Esophagus squamous epithelium (tissue), 5 donors: ENCODE measurements at places on chromosomes 6 and 20. TPM values are rescaled to one million over a fixed set of nuclear protein-coding genes. Genes with fewer than 3 reads are reported as not detected.
A peak's percentile ranks its signal among the peaks of the same experiment; 100 is the strongest.

SMLR1 gene
- total RNA-seq: not detected

FILIP1 gene
- total RNA-seq: 13.4 TPM

LPIN3 gene
- total RNA-seq: 29.6 TPM

ADGRF4 gene
- total RNA-seq: 21.0 TPM

DNA sequence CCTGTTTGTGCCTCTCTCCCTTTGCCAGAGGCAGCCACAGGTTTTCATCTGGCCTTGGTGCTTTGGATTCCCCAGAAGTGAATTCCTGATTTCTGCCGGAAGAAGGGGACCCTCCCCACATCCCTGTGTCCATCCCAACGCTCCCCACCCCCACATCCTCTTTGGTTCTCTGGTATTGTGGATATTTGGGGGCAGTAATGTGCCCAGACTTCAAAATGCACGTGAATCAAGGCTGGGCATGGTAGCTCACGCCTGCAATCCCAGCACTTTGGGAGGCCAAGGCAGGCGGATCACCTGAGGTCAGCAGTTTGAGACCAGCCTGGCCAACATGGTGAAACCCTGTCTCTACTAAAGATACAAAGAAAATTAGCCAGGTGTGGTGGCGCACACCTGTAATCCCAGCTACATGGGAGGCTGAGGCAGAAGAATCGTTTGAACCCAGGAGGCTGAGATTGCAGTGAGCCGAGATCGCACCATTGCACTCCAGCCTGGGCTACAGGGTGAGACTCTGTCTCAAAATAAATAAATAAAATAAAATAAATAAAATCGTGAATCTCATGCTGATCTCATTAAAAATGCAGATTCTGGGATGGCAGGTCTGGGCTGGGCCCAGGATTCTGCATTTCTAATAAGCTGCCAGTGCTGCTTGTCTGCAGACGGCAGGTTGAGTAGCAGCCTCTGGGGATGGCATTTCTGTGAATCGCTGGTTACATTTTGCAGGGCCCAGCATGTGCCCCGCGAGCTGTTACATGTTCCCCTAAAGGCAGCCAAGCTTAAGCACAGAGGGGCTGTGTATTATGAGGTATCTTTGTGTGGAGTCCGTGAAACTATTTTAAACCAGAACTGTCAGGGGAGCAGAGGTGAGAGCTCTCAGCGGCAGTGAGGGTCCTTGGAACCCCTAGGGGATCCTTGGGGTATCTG lies 49.0 kb downstream of the SYNJ2 start:
- H3K27me3 ChIP-seq: no peaks in the 10 kb centered on the region
- peaks cover 23% of the 10 kb centered on the region for H3K36me3 ChIP-seq
- H3K4me3 ChIP-seq: no peak overlapping the region
- peak overlapping the region; percentile 2 for H3K27ac ChIP-seq
- no peak for DNase-seq
- peaks cover 58% of the 10 kb centered on the region for H3K4me1 ChIP-seq

GRCh38 chr20:47540443-47541354 lies 39.0 kb downstream of the NCOA3 start:
- H3K4me3 ChIP-seq: no peak overlapping the region
- peak overlapping the region; percentile 10 for H3K27ac ChIP-seq

GRCh38 chr20:63235399-63235983 lies at the start of gene BIRC7:
BIRC7 (plus strand) TSS chr20:63235905; CDS start chr20:63236097, 192 bp downstream.
- H3K4me3 ChIP-seq: no peak within 1 kb of the TSS
- peaks cover 12% of the 10 kb centered on the region for H3K4me1 ChIP-seq
- no peak within 1 kb of the TSS for H3K27ac ChIP-seq

DNA sequence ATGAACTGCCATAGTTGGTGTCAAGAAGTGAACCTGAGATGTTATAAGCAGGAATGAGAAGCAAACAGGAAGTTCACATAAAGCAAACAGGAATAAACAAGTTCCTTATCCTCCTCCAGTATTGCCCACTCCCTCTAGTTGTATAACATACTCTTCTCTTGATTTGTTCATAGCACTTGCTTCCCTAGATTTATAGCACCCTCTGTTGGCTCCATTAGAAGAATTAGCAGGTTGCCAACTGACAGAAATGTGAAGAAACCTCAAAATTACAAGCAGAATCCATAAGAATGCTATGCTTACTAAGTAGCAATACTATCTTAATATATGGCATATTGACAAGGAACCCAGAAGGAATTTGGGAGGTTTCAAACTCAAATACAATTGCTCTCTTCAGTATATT lies 195.4 kb downstream of the TBX18 start:
- H3K27me3 ChIP-seq: no peaks in the 10 kb centered on the region
- no peaks in the 10 kb centered on the region for H3K4me1 ChIP-seq
- no peak overlapping the region for H3K4me3 ChIP-seq
- H3K27ac ChIP-seq: no peak overlapping the region
- no peak for DNase-seq

DNA sequence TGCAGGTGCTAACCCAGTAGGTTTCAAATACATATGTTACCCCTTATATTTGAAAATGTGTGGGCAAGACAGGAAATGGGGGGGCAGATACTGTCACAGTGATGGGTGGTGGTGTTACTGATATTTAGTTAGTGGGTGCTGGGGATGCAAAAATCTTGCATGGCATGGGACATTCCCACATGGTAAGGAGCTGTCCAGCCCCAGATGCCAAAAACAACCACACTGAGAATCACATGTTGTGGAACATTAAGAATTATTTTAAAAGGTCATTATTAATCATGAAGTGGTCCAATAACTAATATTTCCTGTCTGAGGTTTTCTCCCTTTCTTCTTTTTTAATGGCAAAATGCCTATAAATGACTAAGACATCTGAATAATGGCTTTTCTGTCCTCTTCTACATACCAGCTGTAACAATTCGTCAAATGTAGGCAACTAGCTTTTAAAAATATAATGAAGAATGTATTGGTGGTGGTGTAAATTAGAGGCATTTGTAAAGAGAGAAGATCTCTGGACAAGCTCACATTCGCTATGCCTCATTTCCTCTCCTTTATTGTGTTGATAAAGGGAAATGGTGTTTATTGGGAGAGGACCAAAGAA lies 57.3 kb upstream of the SLC35B3 start:
- H3K4me3 ChIP-seq: no peak overlapping the region
- no peaks in the 10 kb centered on the region for H3K27me3 ChIP-seq
- no peaks in the 10 kb centered on the region for H3K4me1 ChIP-seq
- H3K27ac ChIP-seq: no peak overlapping the region
- DNase-seq: no peak

GRCh38 chr20:61771805-61772350 lies 293.8 kb downstream of the TAF4 start:
- no peak overlapping the region for H3K4me3 ChIP-seq
- no peaks in the 10 kb centered on the region for H3K27me3 ChIP-seq
- no peak overlapping the region for H3K27ac ChIP-seq
- DNase-seq: no peak
- H3K36me3 ChIP-seq: no peaks in the 10 kb centered on the region
- no peaks in the 10 kb centered on the region for H3K4me1 ChIP-seq

DNA sequence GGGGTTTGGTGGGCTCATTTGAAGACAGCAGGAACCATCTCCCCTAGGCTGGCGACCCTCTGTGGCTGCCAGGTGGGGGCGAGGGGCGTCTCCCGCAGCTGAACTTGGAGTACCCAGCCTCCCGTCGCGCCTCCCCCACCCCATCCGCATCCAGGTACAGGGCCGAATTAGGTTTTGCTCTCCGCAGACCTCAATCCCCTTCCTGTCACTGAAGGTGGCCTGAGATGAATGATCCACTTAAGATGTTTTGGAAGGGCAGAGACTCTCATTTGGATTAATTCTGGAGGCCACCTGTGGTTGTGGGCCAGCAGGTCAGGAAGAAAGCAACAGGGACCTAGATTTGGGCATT lies 493 bp downstream of the CD83 start:
- peaks cover 8% of the 10 kb centered on the region for H3K4me1 ChIP-seq
- peaks cover 7% of the 10 kb centered on the region for H3K27me3 ChIP-seq
- peak overlapping the region; percentile 67 for H3K27ac ChIP-seq
